ENCODE measurements at places on chromosomes 4 and X.

GRCh38 chr4:26050212-26050643 lies 136.2 kb downstream of the SMIM20 start:
- DNase-seq: no peak

DNA sequence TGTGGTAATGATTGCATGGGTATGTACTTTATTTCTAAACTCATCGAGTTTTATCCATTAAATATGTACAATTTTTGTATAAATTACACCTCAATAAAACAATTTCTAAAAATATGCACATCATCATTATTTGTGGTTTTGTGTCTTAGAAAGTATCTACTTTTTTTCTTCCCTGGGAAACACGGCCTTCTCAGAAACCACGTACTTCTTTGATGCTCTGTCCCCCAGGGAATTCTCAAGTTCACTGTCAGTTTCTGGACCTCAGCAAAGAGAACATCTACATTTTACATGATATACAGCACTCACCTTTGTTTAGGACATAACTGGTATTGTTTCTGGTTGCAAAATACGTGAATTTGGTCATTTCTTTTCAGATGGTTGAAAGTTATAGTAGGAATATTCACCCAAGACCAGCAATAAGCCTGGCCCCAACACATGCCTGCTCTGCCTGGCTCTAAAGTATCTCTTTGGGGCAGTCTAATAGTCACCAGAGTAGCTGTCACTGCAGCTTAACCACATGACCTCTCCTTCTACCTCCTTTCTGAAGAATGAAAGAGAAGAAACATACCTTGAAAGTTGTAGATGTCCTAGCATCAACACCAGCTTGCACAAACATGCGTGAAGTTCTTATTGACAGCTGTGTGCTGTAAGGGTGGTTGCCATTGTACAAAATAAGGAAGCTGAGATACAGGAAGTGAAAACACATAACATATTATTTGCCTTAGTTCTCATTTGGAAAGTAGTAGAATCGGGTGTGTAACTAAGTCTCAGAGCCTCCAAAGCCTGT lies 48.4 kb upstream of the SPANXN4 start:
- DNase-seq: no peak

- DNase-seq: no peak
These were observed 490.6 kb downstream of the RPA4 start for GRCh38 chrX:97374266-97374665.

- DNase-seq: no peak
These were observed 907.1 kb downstream of the FSTL5 start for GRCh38 chr4:161256716-161257115.

- no peak for DNase-seq
These were observed 47.9 kb upstream of the RGN start for GRCh38 chrX:47030339-47030738.

GRCh38 chr4:73508651-73509050 lies 27.1 kb downstream of the AFM start:
- no peak for DNase-seq

GRCh38 chrX:46599051-46599560 lies 25.5 kb downstream of the CHST7 start:
- DNase-seq: no peak

- no peak for DNase-seq
These were observed 51.7 kb downstream of the GASK1B start for GRCh38 chr4:158121161-158121579.

GRCh38 chr4:104351706-104352105 lies 143.0 kb downstream of the CXXC4 start:
- no peak for DNase-seq

GRCh38 chr4:110840221-110840654 lies 217.4 kb upstream of the PITX2 start:
- DNase-seq: no peak

- DNase-seq: no peak
These were observed 204.5 kb downstream of the RELL1 start for GRCh38 chr4:37481547-37482122.

DNA sequence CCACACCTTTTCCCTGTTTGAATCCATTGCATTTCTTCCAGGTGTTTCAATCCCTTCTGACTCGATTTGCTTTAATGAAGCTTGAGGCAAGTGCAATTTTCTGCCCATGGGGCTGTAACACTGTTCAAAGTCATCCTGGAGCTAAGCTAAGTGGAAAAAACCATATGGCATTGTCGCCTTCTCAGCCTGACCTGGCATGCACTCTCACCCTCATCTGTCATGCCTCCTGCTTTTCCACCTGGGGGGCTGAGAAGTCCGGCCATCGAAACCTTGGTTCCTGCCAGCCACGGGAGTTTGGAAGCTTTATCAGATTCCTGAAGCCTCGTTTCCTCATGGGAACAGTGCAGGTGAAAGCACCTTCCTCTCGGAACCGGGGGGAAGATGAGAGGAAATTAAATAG lies 38.2 kb downstream of the WFS1 start:
- no peak for DNase-seq

DNA sequence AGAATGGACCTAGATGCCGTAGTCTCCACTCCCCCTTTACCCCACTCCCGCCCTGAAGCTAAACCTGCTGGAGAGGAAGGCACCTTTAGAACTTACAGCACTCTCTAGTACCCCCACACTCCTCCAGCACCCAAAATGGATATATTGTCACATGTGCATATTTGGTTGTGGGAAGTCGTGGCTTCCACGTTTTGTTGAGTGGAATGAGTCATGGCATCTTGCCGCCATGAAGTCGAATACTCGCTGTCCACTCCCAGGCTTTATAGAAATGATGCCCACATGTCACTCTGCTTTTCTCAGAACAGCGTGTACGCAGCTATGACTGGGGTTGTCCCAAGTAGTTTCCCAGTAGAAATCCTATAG lies 545 bp downstream of the ABCE1 start:
- no peak for DNase-seq

DNA sequence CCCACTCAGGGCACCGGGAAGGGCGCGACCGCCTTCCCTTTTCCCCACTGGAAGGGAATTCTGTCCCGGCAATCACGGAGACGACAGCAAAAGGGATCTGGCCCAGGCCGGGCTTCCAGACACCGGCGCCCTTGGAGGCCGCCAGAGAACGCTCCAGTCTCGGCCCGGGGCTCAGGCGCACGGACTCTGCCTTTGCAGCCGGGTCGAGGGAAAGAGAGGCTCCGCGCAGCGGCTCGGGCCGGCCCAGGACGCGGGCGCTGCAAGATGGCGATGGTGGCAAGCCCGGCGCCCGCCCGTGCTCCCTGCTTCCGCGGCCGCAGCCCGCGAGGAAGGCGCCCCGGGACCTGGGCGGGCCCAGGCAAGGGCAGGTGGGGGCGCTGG lies 1.1 kb downstream of the CTBP1 start:
- no peak for DNase-seq

GRCh38 chr4:185767528-185767927 lies 44.5 kb downstream of the SORBS2 start:
- no peak for DNase-seq

GRCh38 chr4:5040856-5041620 lies 10.2 kb upstream of the STK32B start:
- DNase-seq: no peak

- DNase-seq: no peak
These were observed 1.4 kb downstream of the SMARCA5 start for GRCh38 chr4:143514901-143515300.

DNA sequence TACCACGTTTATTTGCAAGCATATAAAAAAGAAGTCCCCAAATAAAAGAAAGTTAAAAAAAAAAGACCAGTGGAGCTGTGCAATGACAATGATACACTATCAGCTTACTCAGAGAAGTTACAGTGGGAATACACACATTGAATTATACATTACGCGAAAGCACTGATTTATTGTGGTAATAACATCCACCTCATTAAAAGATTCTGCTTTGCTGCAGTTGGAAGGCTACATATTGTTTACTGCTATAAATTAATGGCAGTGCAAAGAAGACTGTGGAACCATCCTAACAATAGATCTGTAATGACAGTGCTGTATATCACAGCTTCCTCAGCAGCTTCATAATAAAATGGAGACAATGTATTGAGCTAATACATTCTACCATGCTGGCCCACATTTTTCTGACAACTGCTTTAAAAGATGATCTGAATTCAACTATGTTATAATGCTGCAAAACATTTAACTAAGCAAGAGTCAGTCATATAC lies 142.5 kb upstream of the MAB21L2 start:
- no peak for DNase-seq

DNA sequence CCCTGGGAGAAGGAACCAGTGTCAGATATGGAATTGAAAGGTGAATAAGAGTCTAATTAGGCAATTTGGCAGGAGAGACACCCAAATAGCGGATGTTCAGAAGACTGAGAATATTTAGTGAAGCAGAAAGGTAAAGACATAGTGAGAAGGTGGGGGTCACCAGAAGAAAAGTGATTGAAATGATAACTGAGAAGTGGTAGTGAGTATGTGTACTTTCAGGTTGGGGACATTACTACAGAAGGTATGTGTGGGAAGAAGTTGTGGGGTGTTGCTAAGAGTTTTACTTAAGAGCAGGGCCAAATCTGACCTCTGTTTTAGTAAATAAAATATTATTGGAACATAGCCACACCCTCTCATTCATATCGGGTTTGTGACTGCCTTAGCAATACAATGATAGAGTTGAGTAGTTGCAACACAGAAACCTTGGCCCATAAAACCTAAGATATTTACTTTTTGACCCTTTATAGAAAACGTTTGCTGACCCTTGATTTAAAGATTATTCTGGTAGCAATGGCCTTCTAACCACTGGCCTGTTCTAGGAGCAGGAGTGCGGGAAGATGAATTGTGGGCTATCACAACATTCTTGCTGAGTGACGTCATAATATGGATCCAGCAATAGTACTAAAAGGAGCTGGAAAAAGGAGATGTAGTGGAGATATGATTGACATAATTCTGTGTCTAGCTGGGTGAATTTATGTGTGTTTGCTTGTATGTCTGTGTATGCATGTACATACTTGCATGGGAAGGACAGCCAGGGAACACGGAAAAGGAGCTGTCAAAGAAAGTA lies 115.3 kb downstream of the HS3ST1 start:
- DNase-seq: no peak

DNA sequence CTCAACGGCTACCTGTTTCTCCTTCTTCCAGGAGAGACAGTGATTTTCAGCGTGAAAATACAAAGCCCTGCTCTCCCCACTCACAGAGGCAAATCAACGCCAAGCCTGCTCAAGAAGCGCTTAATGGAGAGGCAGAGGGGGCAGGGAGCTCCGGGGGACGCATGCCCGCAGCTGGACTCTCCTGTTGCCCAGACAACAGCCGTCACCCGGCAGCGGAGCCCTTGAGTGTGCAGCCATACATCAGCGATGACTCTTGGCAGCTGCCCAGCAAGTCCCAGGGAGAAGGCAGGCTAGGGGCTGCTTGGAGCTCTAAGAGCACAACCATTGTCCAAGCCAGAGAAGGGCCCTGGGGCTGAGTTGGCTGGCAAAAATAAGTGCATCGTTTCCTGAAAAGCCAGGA lies 71.0 kb upstream of the AFAP1 start:
- DNase-seq: no peak

DNA sequence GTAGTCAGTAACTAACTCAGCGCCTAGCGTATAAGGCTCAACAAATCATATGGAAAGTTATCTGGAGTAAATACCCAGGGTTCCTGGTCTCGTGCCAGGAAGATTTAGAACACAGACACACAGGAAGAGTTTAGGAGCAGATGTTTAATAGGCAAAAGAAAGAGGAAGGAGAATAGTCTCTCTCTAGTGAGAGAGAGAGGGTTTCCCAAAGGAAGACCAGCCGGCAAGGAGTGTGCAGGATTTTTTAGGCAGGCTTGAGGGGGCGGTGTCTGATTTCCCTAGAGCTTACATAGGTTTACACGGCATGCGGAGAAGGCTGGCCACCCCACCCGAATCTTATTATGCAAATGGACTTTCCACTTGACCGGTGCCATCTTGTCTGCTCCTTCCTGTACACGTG lies 284.0 kb upstream of the FRG1 start:
- no peak for DNase-seq

- DNase-seq: no peak
These were observed 6.0 kb upstream of the BCOR start for GRCh38 chrX:40103565-40104323.

DNA sequence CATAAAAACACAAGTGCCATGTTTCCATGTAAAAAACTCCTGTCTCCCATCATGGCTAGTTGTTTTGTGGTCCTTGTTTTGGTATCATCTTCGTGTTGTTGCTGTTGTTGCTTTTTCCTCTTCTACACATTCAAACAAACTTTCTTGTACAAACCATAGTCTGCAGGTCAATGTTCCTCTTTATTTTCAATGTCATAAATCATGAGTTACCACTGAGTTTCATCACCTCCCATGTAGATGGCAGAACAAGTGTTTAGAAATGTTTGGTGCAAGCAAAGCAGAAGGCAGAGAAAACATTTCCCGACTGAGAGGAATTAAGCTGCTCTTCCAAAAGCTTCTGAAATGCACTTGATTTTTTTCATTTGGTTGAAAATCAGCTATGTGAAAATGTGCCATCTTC lies 166.0 kb downstream of the ANTXR2 start:
- DNase-seq: no peak

DNA sequence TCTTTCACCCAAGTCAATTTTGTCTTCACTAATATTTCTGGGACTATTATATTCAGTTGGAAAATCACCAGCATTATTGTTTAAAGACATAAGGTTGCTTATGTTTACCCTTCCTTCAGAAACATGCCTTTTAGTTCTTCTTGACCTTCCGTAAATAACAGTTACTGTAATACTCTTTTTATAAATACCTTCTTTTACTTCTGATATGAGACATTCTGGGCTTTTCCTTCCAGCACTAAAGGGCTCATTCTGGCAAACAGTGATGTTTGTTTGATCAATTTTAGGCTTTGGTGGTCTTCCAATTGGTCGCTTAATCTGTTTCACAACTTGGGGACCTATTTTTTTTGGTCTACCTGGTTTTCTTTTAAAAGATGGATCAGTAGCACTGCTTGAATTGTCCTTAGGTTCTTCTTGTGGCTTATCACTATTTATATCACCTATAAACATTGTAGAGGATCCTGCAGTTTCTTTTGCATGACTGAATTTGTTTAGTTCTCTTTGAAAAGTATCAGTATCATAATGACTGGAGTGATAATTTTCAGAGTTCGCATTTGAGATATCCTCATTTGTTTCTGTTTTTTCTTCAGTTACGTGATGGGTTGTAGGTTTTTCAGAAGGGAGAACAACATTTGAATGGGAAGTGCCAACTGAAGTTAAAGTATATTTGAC lies 64.8 kb downstream of the NCAPG start:
- DNase-seq: no peak
